ENCODE measurements at places on chromosomes 6 and 20.

DNA sequence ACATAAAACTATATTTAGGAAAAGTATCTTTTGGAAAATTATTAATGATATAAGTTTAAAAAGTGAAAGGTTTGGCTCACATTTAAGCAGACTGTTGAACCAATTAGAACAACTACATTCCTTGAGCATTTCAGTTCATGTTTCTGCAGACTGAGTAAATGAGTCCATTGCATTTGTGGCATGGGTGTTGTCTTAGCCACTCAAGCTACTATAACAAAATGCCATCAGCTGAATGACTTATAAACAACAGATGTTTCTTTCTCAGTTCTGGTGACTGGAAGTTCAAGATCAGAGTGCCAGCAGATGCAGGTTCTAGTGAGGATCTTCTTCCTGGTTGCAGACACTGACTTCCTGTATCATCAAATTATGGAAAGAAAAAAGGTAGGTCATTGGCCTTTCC lies 67.1 kb upstream of the SLC2A12 start:
- no peak for DNase-seq

- no peak for DNase-seq
These were observed 58.0 kb downstream of the DTD1 start for GRCh38 chr20:18645851-18646250.

- DNase-seq: no peak
These were observed 12.0 kb downstream of the GCLC start for GRCh38 chr6:53532942-53533341.

DNA sequence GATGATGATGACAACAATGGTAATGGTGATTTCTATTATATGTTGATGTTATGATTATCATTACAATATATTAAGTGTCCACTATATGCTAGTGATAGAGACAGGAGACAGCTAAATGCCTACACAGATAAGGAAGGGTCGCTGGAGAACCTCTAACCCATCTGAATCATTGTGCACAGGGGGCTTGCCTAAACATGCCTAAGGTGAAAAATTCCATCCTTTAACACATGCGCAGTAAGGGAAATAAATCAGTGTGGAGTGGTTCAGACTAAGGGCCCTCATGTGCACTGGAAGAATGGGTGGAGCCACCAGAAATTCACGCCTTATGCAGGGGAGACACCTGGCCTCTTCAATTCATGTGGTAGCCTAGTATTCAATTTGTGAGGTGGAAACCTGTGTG lies 120.4 kb downstream of the TPBG start:
- no peak for DNase-seq

DNA sequence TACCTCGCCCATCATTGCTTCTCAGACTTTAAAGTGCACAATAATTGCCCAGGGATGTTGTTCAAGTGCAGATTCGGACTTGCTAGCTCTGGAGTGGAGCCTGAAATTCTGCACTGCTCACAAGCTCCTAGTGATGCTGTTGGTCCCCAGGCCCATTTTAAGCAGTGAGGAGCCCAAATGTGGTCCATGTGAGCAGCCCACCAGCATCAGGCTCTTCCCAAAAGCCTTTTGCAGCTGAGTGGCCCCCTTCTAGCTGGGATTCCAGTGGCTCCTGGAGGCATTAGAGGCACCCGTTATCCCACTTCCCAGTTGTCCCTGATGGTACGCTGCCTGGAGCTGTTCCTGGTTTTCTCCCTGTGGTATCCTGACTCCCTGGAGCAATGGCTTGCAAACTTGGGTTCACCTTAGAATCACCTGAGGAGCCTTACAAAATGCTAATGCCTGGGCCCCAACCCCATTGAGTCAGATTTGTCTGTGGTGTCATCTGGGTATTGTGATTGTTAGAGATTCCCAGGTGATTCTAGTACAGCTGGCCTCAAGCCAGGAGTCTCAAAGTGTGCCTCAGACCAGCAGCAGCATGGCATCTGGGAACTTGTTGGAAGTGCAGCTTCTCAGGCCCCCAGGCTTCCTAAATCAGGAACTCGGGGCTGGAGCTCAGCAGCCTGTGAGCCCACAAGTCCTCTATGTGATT lies 186.9 kb upstream of the SLC24A3 start:
- no peak for DNase-seq

DNA sequence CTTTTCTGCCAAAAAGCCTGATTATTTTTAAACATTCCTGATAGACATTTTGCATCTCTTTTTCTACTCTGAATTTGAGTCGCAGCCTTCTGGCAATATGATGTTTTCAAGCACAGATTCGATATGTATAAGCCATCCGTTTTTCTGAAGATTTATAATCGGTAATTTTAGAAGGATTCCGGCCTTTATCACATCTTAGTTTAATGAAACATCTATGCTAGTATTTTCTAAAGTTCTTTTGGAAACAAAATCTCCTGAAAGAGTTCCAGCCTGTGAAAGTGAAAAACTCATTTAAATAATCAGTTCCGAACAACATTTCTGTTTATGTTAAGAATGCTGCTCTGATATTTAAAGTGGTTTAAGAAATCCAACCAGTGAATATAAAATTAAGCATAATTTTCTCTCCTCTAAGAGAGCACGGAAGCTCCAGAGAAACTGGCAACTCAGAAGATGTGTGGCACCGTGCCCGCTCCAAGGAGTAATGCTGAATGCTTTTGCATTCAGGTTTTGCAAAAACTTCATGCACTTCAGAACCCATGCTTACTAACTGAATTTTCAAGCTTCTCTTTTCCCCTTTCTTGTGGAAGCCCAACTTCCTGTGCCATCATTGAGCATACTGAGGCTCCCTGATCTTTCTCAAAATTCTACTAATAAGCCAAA lies 20.7 kb downstream of the NDUFAF4 start:
- no peak for DNase-seq

DNA sequence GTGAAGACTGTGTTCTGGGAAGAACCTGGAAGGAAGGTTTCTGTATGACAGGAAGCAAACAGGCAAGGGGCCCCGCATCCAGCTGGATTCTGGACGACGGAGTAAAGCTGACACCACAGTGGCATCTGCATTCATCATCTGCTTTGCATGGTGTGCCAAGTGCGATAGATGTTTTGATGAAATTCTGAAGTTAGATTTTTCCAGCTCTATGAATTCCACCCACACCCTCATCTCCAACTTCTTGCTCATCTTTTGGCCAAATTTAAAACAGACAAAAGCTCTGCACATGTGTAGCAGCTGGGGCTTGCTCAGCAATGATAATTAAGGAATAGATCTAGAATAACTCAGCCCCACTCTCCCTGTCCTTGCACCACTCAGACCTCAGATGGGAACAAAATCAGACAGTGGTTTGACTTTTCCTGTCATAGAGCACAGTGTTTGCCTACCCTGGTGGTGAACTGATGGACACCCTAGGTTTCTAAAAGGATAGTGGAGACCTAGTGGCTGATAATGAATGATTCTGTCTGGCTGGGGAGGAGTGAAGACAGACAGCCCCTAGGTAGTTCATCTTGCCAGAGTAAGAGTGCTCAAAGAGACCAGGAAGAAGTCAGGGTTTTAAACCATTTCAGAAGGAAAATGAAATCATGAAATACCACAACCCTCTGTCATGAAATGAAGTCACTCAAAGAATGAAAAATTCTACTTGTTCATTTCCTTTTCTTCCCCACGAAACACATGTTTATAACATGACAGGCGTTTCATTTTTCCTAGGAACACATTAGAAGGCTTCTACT lies 85.8 kb downstream of the BCAS1 start:
- DNase-seq: no peak

DNA sequence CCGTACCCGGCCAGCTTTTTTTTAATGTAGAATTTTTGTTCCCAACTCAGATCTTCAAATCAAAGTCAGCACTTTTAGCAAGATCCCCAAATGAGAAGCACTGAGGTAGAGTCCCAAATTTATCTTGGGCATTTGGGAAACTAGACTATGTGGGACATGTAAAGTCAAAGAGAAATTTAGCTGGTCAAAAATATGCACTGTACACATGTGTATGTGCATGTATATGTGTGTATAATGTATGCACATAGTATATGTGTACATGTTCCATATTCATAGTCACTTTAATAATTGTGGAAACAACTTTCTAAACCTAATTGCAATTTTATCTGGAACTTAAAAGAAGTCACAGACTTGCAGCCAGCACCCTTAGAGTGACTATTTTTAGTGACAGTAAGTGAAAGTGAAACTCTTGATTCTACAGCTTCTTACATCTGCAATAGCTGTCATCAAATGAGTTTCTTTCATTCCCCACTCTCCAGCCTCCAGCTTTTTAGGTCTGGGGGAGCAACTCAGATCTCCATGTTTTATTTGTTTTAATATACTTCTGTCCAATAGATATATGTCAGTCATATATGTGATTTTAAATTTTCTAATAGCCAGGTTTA lies 53.6 kb downstream of the CDC40 start:
- DNase-seq: no peak

- no peak for DNase-seq
These were observed 6.9 kb downstream of the SNAP25 start for GRCh38 chr20:10225439-10226060.

GRCh38 chr6:87436435-87436834 lies 28.7 kb downstream of the CFAP206 start:
- DNase-seq: no peak

- DNase-seq: no peak
These were observed 51.2 kb upstream of the MARCKS start for GRCh38 chr6:113805811-113806495.

DNA sequence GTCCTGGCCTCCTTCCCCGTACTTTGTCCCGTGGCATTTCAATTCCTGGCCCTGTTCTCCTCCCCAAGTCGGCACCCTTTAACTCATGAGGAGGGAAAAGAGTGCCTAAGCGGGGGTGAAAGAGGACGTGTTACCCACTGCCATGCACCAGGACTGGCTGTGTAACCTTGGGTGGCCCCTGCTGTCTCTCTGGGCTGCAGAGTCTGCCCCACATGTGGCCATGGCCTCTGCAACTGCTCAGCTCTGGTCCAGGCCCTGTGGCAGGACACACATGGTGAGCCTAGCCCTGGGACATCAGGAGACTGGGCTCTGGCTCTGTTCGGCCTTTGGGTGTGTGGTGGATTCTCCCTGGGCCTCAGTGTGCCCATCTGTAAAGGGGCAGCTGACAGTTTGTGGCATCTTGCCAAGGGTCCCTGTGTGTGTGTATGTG lies 58.5 kb downstream of the SRC start:
- no peak for DNase-seq

DNA sequence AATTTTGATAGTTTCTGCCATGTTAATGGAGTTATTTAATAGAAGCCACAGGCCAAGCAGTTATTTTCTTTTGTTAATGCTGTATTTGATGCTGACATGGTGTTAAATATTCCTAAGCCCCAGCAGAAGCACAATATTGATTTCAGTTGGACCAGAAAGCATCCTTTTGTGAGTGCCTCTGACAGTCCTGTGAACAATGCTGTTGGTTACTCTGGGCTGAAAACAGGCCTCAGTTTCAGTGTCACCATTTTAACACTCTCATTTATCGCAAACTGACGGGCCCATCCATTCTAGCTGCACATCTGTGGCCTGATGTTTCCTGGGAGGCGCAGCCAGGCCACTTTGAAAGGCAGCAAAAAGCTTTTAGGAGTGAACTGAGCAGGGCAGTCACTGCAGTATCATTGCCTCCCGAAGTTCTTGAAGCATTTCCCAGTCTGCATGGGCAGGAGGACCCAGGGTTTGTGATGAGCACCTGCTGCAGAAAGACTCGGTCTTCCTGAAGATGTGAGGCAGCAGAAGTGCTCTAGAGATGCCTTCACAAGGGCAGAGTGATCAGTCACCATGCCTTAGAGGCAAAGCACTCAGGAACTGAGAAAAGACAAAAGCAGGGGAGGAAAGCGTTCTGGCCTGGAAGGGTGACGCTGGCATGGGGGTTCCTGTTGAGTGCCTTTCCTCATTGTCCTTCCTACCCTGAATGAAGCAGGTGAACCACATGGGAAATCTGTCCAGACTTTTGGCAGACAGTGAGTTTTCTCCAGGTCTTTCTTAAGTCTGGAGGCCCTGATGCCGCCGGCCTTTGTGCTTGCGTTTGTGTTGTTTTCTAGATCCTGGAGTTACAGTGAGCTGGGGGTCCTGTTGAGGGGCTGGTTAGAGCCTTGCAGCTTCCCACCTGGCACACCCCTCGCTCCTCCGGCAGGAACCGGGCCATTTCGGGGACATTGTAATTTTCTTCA lies 74.0 kb downstream of the ZDHHC14 start:
- DNase-seq: no peak

- peak; percentile 10 for DNase-seq
These were observed 273.3 kb downstream of the ALDH8A1 start for GRCh38 chr6:134676307-134677281.

DNA sequence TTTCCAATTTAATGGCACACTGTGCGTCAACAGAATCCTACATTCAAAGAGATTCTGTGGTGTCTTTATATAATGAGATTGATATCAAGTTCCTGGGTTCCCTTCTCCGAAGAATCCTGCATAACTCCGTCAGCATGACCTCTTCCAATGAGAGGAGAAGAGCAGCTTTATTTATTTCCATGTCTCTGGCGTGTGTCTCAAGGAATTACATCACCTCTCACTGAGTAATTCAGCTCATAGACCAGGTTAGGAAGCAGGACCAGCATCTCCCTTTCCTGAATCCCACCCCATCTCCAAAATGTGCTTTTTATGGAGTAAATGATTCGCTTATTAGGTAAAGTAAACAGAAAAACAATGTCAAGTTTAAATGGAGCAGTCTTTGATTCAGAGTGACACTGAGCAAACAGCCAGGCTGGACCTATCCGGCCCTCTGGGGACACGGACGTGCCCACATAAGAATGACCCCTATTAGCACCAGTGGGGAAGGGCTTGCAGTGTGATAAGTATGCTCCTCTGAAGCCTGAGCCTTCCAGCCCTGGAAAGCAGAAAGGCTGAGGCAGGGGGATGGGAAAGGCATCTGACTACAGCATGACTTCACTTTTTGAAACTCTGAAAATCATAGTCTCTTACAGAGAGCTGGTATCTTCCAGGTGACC lies 165.2 kb downstream of the CLIC5 start:
- DNase-seq: no peak
